ENCODE measurements at places on chromosomes 5 and 9.

DNA sequence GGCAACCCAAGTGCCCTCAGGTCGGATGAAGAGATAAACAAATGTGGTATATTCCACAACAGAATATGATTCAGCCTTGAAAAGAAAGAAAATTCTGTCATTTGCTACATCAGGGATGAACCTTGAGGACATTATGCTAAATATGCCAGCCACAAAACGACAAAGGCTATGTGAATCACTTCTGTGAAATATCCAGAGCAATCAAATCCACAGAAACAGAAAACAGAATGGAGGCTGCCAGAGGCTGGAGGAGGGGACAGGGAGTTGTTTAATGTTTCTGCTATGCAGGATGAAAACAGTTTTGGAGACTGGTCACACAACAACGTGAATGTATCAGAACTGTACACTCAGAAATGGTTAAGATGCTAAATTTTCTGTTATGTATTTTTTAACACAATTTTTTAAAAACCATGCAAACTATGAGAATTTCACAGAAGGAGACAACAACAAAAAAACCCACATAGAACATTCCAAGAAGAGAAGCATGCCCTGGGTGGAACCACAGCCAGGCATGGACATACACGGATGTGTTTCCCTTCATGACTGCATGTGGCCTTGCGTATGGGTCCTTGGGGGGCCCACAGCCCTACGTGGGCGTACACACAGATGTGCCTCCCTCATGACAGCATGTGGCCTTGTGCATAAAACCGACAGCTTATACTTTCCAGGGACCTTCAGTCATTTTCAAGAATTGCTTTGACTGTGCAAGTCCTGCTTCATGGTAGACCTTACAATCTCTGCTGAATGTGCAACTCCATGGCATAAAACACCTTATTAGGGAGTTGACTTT is 146.7 kb downstream of the ROR2 start:
- DNase-seq = no peak

DNA sequence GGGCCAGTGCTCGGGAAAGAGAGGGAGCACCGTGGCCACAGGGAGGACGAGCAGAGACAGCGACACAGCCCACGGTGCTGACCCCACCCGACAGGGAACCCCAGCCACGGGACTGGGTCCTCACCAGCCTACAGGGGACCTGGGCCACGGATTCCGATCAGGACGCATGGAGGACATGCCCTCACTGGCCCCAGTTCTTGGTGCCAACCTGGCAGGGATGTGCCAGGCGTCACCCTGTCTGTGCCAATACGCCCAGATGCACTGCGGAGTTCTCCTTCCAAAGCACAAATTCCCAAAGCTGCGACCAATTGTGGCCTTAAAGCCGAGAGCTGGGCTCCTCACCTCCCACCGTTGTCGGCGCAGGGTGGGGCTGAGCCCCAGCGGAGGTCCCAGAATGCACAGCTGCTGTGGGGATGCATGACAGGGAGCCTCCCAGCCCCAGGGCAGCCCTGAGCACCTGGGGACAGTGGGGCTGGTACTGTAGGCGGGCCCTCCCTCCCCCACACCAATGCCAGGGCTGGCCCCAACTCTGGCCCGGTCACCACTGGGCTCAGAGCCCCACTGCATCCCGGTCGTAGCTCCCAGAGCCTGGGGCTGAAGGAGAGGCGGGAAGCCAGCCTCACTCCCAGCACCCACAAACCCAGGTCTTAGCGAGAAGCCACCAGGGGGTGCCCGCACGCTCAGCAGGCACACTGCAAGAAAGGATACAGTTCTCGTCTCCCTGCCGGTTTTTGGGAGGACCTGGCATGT is 44.2 kb downstream of the NKD2 start:
- DNase-seq = no peak

DNA sequence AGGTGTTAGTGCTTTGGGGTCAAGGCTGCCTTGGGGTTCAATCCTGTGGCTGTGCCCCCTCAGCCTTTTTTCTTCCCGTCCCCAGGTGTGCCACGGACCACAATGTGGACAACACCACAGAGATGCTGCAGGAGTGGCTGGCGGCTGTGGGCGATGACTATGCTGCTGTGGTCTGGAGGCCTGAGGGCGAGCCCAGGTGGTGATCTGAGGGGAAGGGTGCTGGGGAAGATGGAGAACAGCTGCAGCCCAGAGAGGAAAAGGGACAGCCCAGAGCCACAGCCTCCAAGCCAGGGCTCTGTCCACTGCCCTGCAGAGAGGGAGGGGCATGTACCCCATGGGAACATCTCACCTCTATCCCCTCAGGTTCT is 2.1 kb downstream of the CERCAM start:
- DNase-seq = no peak

DNA sequence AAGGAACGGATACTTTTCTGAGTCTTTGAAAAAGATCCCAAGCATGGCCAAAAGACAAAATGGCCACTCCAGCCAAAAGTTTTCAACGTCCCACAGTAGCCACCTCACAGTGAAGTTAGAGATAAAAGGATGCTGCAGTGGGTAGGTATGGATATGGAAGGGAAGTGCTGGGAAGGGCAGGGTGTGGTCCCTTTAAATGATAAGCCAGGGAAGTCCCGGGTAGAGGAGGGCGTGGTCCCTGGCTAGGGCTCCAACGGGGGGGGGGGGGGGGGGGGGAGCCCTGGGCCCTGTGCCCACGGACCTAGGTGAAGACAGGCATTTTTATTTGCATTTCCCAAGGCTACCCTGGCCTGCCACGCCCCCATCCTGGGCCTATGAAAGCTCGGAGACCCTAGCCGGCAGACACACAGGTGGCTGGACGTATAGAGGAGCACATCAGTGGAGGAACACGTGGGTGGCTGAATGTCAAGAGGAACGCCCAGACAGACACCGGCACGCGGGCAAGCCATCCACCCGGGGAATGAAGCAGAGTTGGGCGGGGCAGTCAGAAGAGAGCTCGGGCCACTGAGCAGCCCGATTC is 306.7 kb downstream of the NFIB start:
- DNase-seq = no peak

All from esophagus squamous epithelium (tissue), 5 donors.